ENCODE measurements at places on chromosomes 11 and 22.
A peak's percentile ranks its signal among the peaks of the same experiment; 100 is the strongest.

- no peak for DNase-seq
These were observed 98.0 kb downstream of the SHANK2 start for GRCh38 chr11:71154261-71154805.

DNA sequence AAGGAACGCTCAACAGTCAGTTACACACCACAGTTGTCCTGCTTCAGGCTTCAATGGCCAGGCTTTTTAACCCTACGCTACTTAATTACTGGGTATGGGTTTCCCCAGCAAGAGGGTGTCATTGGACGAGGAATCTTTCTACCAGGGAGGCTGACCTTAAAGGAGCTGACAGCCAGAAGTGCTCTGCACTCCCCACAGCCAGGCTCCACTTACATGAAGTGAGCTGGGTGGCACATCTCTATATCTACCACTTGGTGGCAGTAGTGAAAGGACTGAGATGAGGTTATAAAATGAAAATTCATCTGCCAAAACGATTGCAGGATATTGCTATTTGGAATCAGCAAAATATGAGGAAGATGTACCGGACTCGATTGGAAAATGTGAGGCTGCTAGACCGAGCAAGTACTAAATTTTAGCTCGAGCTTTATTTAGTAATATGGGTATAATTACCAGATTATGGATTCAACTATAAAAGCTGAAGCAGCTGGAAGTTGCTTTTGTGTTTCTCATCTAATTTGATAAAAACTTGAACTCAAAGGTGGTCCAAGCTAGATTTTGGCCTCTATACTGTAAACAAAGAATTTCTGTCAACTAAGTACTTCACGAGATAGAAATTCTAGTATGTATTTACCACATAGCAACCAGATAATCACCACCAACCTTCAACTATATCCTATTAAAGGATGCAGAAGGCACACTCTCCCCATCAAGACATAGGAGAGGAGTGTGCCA, 53.9 kb upstream of the CEP126 start:
- DNase-seq: peak; percentile 5

DNA sequence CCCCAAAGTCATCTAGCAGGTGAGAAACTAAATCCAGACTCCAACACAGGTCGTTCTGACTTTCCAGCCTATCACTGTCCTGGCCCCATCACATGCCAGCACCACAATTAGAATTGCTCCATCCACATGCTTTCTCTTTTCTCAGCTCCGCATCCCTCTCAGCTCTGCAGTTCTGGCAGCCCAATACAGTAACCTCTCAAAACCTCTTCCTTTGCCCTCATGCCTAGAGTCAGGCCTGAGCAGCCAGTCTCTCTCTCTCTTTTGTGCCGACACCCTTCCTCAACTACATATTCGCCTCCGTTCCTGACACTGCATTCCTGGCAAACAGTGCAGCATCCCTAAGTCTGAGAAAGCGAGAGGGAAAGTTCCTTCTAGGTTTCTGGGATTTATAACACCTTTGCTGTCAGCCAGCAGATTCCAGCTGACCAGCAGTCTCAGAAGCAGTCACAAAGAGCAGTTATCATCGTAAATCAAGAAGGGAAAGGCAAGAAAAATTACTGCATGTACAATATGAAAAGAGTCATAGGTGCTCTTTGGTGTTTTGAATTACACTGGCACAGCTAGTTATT, 258.0 kb downstream of the FAT3 start:
- no peak for DNase-seq

DNA sequence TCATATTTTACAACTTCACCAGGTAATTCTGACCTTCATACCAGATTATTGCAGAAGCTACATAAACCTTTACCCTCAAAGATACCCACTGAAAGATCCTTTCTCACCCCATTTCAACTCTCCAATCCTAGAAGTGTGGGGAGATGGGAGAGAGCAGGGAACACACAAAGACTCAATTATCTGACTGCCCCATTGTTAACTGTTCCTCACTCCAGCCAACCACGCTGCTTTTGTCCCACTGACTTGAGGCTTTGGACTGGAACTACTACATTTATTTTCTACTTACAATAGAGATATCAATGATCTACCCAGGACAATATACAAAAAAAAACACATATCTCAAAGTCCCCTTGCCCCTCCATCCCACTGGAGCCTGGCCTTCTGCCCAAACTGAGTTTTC, 44.7 kb upstream of the SLN start:
- DNase-seq: no peak

DNA sequence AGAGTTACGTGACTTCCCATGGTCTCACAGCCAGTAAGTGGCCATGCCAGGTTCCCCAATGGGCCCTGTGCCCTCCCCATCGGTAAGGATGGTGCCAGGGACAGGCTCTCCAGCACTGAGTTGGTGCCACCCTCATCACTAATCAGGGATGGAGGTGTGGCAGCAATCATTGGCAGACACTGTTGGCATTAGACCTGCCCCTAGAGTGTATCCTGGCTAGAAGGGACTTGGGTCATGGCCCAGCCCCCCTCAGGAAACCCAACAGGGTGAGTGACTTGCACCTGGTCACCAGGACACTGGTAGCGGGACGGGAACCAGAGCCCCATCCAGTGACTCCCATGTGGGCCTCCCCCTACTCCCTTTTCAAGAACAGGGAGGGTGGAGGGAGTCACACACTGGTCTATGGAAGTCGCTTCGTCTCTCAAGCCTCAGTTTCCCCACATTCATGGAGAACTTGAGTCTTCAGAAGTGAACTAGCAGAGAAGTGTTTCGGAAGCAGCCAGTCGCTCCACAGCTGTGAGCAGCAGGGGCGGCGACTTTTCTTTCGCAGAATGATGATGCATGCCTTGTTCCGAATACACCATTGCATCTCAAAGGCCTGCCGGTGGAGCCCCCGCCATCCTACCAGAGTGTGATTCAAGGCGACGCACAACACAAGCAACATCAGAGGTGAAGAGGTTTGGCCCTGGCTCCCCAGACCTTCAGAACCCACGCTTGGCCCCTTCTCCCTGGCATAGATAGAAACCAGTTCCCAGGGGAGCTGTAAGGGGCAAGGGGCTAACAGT, 12.9 kb downstream of the MS4A10 start:
- DNase-seq: no peak

- DNase-seq: no peak
These were observed 46.7 kb upstream of the PARVG start for GRCh38 chr22:44133901-44134571.

GRCh38 chr11:86637988-86638387, 34.4 kb downstream of the ME3 start:
- DNase-seq: no peak

DNA sequence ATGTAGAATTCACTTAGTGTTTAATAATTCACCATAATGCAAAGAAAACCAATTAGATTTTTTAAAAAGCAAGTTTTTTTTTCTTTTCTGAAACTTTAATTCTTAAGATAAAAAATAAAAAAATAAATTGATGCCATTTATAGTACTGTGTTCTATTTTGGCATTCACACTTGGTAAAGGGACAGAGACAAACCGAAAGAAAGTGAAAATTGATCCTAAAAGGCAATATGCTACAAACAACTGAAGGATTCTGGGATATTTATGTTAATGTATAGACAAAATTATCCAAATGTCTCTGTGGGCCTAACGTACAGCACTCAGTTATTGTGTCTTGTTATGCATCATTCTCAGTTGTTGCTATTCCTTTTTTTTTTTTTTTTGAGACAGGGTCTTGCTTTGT, 41.9 kb upstream of the DDI1 start:
- DNase-seq: no peak

DNA sequence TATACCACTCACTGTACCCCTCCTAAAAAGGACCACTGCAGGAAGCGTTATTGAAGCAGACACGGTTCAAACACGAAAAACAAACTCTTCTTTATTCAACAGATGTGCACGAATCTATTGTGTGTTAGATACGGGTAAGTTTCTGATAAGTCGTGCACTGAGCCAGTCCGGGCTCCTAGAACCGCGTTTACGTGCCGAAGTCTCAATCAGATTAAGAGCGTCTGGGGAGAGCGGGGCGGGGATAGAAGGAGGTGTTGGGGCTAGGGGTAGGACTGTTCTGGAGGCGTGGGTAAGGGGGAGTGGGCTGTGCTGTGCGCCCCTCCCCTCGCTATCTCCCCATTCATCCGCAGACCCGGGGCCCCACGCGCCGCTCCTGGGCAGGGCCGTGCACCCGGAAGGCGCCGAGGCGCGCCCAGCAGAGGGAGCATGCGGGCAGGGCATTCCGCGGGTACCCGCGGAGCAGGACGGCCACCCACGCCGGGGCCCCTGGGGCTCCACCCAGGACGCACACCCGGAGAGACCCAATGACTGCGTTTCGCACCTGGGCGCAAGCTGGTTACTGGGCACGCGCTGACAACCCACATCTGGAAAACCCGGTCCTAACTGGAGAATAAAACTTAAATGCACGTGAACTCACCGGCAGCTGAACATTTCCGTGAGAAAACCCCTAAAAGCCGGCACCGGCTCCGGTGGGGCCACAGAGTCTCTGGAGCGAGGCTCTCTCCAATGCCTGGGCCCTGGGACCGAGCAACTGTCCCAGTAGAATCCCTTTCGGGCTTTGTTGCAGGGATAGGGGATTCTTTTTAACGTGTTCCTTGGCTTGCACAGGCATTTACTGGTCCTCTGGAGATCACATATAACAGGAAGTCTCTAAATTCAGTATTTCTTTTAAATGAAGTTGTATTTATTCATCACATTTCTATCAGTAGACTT, 40.6 kb downstream of the WEE1 start:
- peak; percentile 46 for DNase-seq

DNA sequence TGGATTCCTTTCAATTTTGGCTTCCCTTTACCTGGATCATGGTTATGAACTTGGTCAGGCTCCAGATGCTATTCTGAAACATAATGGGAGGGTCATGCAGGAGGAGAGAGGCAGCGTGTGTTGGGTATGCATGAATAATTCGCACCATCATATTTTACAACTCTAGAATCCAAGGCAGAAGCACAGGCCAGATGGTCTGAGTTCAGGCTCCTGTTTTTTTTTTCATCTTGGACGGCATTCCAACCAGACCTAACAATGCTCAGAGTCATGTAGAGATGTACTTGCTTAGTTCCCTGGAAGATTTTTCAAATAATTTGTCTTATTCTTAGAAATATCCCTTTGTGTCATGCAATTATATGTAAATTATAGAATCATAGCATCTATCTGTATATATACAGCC, 393.5 kb downstream of the JRKL start:
- no peak for DNase-seq

DNA sequence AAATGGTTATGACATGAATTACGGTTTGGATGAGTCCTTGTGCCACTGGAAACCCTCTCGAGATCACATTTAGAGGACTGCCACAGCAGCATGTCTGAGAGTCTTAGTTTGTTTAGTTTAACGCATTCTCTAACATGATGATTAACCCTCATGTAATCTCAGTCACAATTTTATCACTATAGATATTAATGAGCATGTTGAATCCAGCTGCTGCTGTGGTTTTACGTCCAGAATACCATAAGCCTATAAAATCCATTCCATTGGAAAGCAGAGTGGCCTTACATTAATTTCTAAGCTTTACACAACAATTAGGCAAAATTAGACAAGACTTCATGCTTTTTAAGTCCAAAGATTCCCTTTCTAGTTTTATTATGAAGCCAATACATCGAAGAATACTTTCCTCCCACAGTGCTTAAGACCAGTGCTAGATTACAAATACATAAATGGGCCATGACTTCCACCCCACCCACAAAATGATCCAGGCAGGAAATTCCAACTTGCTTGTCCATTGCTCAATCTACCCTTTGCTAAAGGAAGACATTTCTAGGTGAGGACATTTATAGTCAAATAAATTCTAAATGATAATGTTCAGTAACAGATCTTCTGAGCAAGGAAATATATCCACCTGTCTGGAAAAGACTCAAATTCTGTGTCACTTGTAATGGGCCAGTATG, 3.5 kb upstream of the ELMOD1 start:
- DNase-seq: no peak

- no peak for DNase-seq
These were observed 11.2 kb upstream of the IL18BP start for GRCh38 chr11:71987521-71987920.

- DNase-seq: no peak
These were observed 1.6 kb upstream of the PAX6 start for GRCh38 chr11:31812383-31813381.

DNA sequence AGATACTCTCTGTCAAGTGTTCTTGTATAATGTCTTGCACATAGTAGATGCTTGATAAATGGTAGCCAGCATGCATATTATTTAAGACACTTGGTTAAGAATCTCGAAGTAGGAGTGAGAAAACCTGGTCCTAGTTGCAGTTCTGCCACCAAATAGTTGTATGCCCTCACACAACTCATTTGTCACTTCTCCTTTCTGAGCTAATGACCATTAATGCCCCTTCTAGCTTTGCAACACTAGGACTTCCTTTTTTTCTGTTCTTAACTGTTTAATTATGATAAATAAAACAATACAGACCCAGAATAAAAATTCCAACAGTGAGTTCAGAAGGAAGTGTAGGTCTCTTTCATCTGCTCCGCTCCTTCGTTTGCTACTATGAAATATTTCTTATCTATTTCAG, 453.6 kb downstream of the TMEM135 start:
- DNase-seq: no peak

GRCh38 chr11:60928563-60929001, 4.3 kb downstream of the TMEM132A start:
- DNase-seq: no peak

DNA sequence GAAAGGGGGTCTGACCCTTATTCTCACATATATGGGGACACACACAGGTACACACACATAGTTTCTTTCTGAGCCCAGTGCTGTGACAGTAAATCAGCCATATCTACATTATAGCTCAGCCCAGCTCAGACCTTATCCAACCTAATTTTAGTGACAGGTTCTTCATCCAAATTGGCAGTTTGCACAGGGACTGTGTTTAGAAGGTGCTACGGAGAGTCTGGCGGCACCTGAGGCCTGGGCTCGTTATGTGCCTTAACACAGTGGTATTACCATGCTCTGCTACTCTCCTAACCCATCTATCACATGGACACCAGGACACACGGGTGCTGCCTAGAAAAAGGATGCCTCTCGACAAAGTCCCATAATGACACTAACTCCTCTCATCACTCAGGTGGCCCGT, 109.3 kb downstream of the GALNT18 start:
- no peak for DNase-seq

- no peak for DNase-seq
These were observed 68.1 kb downstream of the CSTPP1 start for GRCh38 chr11:47004595-47005033.

DNA sequence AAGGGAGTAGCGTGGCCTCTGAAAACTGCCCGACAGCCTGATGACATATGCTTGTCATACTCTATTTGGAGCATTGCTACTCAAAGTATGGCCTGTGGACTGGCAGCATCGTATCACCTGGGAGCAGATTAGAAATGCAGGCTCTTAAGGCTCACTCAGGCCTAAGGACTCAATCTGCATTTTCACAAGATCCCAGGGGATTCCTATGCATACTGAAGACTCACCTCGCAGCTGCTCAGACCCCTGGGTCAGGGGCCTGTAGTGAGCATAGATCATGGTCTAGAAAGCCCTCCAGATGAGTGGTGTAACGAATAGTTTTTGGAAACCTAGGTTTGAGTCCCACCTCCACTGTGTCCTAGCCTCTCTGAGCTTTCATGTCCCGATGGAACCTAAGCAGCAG, 126.3 kb downstream of the FEZ1 start:
- no peak for DNase-seq

DNA sequence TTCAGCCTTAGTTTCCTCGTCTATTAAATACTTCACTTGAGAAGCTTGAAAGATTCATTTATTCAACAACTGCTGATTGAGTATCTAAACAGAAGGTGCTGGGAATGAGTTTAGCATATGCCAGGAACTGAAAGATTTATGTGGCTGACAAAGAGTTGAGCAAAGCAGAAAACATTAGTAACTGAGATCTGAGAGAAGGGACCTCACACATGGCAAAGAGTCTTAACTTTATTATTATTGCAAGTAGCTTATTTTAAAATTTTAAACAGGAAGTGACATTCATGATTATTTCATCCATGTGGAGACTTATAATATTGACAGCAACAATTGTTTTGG, 133.6 kb downstream of the CASP12 start:
- no peak for DNase-seq
